Mesangial cell (primary cell): ENCODE measurements at places on chromosomes 12 and 14. TPM values are rescaled to one million over a fixed set of nuclear protein-coding genes. Genes with fewer than 3 reads are reported as not detected.

The NPFF gene
- total RNA-seq, result 1.5 TPM in 1 of 2 replicates, not detected in the other

The GLT8D2 gene
- total RNA-seq, result 2.1 and 10.9 TPM in 2 replicates

The ITGB7 gene
- total RNA-seq, result 0.89 TPM in 1 of 2 replicates, not detected in the other

The TDRD9 gene
- total RNA-seq, result 0.33 and 0.76 TPM in 2 replicates

The IL22 gene
- not detected in 2 replicates for total RNA-seq

The BEST3 gene
- 0.38 and 0.49 TPM in 2 replicates for total RNA-seq

The GOLGA5 gene
- 19.4 and 25.2 TPM in 2 replicates for total RNA-seq

The AREL1 gene
- total RNA-seq, result 30.0 and 34.5 TPM in 2 replicates

The ABCC9 gene
- total RNA-seq, result 0.33 and 1.9 TPM in 2 replicates

The PIANP gene
- 0.16 and 2.9 TPM in 2 replicates for total RNA-seq
